ENCODE measurements at places on chromosomes 3 and 15.

- DNase-seq = no peak
These were observed 16.6 kb downstream of the HAPLN3 start for GRCh38 chr15:88878720-88879184.

DNA sequence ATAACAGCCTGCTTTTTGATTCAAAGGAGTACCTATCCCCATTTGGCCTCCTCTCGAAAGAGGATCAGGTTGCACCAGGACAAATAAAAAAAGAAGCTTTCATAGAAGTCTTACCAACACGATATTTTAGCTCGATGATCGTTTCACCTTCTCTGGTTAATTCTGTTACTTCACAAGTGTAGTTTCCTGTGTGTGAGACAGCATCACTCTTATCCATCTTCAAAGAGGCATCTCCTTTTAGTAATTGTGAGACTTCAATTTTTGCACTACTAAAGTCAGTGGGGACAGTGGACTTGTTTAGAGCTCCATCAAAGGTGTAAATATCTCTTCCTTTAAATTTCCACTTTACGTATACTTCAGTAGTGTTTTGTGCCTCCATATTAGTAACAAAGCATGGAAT lies 11.0 kb downstream of the CD47 start:
- no peak for DNase-seq

GRCh38 chr3:39221141-39221530 lies 28.7 kb upstream of the XIRP1 start:
- DNase-seq = no peak

DNA sequence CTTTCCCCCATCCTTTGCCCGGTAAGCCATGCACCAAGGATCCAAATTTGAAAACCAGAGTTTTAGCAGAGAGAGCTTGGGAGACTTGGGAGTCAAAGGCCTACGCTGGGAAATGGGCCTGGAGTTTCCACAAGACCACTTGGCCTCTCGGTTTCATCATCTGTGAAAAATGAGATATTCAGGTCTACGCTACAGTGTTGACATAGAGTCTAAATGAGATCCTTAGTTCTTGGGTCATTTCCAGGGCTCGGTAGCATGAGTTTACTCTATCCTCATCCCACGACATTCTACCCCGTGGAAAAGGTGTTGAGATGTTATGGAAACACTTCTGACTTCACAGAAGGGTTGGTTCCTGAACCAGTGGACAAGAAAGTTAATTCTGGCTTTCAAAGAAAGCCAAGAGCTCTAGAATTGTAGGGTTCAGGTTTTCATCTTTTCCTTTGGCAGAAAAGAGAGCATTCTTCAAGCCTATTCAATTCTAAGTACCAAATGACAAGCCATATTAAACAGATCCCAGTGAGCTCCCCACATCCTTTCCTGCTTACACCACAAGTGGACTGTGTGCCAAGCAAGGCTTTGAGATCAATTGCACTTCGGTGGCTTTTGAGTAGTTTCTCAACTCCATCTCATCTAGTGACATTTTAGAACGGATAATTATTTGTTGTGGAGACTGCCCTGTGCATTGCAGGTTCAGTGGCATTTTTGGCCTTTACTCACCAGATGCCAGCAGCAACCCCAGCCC lies 219.7 kb downstream of the SLCO3A1 start:
- no peak for DNase-seq

- no peak for DNase-seq
These were observed 428.8 kb upstream of the C2CD4B start for GRCh38 chr15:62593681-62594399.

- no peak for DNase-seq
These were observed 32.0 kb downstream of the FOXL2 start for GRCh38 chr3:138914870-138915502.

DNA sequence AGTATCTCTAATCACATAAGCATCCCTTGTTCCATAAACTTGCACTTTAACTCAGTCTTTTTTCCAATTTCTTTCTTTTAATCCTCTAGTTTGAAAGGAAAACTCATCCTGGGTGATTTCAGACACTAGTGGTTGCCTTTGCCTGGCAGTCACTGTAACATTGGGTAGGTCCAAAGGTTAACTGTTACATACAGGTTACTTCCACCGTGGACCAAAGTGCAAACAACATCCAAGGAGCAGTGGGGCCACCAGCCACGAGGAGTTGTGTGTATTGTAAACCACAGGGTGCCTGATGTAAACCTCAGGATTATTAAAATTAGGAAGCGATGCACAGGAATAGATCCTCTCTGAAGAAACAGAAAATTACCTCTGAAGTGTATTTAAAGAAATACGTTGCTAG lies 75.0 kb downstream of the HCN4 start:
- DNase-seq = no peak

DNA sequence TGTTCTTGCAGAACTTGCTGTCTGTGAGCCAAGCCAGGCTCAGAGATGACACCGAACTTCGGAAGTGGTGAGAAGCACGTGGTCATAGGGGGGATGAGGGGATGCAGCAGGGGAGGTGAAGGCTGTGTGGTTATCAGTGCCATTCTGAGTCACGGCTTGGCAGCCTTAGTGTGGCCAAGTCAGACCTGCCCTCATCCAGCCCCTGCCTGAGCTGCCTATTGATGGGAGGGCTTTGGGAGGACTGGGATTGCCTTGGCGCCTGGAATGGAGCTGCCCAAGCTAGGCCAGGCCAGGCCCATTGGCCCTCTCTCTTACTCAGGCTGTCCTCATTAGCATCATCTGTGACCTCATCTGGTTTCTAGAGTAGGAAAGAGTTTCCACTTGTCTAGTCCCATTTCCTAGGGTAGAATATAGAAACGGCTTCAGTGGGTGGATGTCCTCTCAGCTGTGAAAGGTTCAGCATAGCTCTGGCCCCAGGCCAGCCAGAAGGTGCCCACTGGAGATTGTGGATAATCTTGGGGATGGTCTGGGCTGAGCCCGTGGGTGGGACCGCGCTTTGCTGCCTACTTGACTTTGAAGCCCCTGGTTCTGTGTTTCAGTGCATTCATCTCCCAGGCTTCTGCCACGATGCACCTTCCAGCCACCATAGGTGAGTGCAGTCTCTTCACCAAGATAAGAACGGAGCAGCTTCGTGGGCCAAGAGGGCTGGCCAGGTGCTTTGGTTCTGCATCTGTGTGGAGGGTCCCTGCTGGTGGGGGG lies 7.2 kb downstream of the FAH start:
- no peak for DNase-seq

DNA sequence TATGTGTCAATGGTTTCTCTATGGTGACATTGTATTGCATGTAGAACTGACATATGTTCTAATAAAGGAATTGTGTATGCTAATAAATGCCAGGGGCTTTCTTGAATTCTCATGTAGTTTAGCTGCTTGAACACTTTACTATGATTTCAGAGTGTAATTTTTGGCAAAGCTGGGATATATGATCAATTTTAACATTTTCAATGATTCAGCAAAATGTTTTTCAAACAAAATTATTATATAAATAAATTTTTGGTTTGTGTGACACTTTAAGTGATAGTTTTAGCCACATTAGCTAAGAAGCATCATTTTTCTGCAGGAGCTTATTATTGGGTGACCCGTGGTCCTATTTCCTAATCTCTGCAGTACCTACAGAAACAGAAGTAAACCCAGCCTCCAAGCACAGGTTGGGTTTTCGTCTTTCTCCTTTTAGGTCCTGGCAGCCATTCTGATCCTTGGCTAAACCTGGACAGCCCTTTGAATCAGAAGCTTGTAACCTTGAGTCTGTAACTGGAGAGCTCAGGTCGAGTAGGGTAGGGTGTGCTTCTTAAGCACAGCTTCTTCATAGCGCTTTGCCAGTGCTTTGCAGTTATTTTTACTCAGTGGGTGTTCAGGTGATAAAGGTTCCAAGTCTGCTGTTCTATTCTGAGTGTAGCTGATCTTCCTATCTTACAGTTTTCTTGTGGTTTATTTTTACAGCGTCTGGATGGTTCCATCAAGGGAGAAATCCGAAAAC lies 74.2 kb downstream of the CHD2 start:
- no peak for DNase-seq

DNA sequence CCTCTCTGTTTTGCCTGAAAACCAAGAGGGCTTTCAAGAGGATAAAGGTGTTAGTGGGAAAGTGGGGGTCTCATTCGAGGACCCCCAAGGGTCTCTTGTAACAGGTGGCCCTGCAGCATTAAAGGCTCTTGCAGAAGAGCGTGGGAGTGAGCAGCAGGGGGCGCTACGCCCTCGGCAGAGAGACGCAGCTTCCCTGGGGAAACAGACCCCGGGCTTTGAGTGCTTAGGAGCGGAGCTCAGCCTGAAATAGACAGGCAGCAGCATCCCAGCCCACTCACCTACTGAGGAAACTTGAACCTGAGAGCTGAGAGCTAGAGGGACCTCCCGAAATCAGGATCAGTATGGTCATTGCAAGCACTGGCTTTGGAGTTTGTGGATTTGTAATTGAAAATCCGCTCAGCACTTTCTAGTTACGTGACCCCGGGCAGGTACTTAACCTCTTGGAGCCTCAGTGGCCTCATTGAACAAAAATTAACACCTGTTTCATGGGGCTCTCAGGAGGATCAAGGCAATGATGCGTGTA lies 25.7 kb downstream of the RPLP1 start:
- no peak for DNase-seq

- DNase-seq = peak; percentile 2
These were observed at the start of gene PTX3 for GRCh38 chr3:157436583-157437291. Gene PTX3 (plus strand): TSS chr3:157436850. CDS start chr3:157436934, 84 bp downstream.

DNA sequence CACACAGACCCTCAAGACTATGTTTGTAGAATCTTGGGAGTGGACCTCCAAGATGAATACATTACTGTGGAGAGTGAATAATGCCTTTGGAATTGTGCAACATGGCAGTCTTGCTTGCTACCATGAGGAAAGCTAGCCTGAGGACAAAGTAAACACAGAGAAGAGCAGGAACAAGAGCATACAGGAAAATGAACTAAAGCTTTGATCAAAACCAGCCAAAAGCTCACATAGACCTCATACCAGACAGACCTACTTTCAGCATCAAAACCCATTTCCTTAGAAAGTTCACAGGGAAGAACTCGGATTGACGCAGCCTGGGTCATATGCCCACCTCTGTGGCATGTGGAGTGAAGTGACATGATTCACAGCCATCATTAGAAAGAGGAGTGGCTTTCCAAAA lies 3.3 kb upstream of the RAB8B start:
- no peak for DNase-seq

- DNase-seq = no peak
These were observed 128.8 kb upstream of the CHRNA7 start for GRCh38 chr15:31901501-31901900.

GRCh38 chr3:111588527-111588926 lies 6.6 kb downstream of the ZBED2 start:
- DNase-seq = no peak

DNA sequence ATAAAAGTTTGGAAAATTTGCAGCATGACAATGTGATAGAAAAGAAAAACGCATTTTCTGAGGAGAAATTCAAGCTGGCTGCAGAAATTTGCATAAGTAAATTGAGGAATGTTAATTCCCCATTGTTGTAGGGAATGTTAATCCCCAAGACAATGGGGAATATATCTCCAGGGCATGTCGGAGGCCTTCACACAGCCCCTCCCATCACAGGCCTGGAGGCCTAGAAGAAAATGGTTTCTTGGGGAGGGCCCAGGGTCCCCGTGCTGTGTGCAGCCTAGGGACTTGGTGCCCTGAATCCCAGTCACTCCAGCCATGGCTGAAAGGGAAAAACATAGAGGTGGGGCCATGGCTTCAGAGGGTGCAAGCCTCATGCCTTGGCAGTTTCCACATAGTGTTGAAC lies 101.1 kb downstream of the BOC start:
- no peak for DNase-seq

- DNase-seq = no peak
These were observed 287.8 kb downstream of the FAM43A start for GRCh38 chr3:194973366-194974000.

GRCh38 chr15:93495799-93496637 lies 407.0 kb upstream of the RGMA start:
- no peak for DNase-seq

DNA sequence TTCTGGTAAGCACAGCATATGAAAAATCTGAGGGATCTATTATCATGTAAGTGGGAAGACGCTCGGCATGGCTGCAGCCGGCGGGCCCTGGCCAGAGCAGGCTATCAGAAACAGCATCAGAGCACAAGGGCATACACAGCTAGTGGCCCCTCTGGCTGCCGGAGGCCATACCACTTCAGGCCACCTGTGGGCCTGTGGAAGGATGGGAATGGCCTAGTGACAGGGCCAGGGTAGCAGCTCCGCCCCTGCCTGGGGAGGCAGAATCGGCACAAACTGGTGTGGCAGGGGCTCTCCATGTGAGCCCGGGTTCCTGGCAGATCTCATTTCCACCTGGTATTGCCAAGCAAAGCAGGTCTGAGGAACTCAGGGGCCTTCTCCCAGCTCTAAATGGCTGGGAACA lies 46.4 kb downstream of the SH3BP5 start:
- no peak for DNase-seq

DNA sequence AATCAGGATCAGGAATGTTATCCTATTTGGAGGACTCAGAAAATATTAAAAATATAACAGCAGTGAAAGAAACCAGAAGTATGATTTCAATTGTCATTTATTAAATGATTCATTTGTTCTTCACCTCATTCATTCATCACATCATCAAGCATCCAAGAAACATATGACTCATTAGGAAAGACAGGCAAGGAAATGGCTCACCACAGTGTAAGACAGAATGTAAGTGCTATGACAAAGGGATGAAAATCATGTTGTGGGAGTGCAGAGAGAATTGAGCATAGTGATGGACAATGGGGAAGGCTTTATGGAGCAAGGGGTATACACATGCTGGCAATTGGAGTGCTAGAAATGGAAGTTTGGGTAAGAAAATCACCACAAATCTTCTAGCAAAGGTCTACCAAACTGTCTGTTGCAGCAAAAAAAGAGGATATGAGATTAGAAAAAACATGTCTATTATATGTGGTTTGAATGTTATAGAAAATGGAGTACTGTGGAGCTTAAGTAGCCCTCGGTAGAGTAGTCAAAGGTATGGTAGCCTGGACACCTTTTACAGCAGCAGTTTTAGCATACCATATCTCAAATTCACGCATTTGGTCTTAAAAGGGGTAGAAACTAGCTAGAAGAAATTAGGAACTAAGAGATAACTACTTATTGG lies 111.1 kb upstream of the GPR149 start:
- no peak for DNase-seq

- no peak for DNase-seq
These were observed 54.4 kb upstream of the HEG1 start for GRCh38 chr3:125110016-125110875.

All from activated CD8-positive, alpha-beta memory T cell treated with anti-CD3 and anti-CD28 coated beads for 48 hours (primary cell).